ENCODE measurements at places on chromosomes 16 and 17.

- no peak for DNase-seq
Observed at GRCh38 chr16:87918338-87918737, 18.0 kb downstream of the CA5A start.

GRCh38 chr16:23679986-23680336 lies 1.3 kb downstream of the PLK1 start:
- no peak for DNase-seq

GRCh38 chr16:29868396-29869009 lies 5.5 kb upstream of the CDIPT start:
- DNase-seq = no peak

GRCh38 chr16:50161950-50162349 lies 8.8 kb downstream of the TENT4B start:
- no peak for DNase-seq

DNA sequence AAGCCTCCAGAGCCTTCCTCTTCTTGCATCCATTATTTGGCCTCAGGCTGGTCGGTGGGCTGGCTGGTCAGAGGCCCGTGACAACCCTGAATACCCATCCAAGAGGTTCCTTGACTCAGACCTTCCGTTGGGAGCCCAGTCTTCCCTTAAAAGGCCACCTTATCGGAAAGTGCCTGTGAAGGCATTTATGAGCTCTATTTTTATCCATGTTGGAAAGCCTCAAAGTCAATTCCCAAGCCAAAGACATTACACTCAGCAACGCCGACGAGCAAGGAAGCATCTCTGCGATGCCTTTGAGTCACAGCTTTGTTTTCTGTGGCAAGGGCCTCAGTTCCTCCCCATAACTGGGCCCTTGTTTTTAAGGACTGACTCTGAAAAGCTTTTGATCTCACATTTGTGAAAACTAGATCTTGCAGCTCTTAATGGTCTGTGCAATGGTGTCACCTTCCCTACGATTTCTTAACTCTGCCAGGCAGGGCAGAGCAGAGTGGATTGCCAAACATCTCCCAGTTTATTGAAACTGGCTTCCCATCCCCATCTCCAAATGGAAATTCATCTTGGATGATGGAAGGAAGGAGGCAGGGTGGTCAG lies 13.3 kb upstream of the SPOP start:
- DNase-seq = no peak

DNA sequence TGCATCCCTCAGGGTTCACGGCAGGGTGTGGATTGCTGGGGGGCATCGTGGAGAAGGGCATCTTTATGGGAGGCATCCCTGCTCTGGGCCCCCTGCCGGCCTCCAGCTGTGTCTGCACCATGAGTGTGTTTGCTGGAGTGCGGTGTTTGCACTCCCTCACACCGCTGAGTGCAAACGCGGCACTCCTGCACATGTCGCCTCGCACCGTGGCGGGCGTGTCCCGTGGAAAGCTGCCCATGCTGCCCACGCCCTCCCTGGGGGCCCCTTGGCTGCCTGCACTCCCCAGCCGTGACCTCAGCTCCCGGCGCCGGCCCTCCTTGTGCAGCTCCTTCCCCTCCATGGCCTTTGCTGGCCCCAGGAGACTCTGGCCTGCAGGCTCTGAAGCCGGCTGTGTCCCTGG lies 74.6 kb upstream of the ZNF750 start:
- no peak for DNase-seq

GRCh38 chr17:69042308-69042707 lies 18.4 kb downstream of the ABCA9 start:
- no peak for DNase-seq

DNA sequence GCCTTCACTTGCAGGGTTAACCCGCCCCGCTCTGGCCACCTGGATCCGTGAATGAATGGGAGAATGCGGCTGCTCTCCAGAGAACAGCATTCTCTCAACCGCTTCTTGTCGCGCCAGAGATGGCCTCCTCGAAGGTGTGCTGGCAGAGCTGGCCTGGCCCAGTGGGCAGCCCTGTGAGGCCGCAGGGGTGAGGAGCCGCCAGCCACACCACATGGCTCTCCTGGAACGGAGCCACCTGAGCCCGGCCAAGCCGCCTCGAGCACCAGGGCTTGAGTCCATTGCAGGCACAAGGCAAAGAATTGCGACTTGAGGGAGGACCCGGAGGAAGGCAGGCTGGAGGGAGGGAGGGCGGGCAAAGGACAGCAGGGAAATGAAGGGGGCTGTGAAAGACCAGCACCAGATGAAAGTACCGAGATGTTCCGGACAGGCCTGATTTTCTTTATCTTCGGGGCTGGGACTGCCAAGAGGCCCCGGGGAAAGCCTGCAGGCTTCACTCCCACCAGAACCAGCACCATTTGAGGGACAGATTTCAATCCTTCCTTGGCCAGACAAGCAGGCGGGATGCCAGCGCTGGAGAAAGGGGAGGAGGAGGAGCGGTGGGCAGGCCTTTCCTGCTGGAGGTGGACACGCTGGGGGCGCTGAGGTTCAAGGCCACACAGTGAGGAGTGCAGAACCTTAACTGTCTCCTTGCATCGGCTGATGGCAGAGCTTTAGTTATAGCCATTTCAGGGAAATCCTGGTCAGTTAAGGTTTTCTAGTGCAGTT lies 69.4 kb downstream of the MRC2 start:
- no peak for DNase-seq

- DNase-seq = no peak
Observed at GRCh38 chr17:43418441-43419374, 19.9 kb downstream of the ARL4D start.

GRCh38 chr17:50027172-50027880 lies 28.6 kb upstream of the ITGA3 start:
- DNase-seq = no peak

DNA sequence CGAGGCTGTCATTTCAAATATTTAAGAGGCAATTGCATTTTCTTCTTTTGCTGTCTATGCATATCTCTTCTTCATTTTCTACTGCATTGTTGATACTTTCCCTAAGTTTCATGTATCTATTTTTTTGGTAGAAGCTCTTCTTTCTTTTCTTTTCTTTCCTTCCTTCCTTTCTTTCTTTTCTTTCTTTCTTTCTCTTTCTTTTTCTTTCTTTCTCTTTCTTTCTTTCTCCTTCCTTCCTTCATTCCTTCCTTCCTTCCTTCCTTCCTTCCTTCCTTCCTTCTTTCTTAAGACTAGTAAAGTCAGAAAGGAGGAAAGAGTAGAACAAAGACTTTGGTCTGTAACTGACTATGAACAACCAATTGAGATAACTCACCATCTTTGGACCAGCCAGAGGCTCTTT lies 33.9 kb downstream of the MRC2 start:
- DNase-seq = no peak

DNA sequence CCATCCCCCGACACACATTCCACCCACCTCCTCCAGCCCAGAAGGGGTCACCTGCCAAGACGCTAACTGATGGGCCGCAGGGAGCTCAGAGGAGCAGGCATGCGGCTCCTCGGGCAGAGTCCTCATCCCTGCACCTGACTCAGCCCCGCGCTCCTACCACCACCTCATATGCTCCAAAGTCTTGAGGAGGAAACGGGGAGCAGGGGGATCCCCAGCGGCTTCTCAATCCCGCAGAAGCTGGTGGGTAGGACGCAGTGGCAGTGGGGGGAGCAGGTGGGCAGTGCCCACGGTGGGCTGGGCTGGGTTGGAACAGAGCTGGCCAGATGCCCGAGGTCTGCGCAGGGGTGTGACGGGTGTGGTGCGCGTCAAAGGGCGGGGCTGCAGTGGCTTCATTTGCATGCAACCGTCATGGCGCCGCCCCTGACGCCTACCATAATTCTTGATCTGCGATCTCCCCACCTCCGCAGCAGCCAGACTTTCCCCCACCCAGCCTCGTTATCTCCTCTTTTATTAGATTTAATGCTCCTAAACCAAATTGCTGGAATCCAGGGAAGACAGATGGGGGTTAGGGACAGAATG lies 39.0 kb upstream of the EMP2 start:
- DNase-seq = no peak

DNA sequence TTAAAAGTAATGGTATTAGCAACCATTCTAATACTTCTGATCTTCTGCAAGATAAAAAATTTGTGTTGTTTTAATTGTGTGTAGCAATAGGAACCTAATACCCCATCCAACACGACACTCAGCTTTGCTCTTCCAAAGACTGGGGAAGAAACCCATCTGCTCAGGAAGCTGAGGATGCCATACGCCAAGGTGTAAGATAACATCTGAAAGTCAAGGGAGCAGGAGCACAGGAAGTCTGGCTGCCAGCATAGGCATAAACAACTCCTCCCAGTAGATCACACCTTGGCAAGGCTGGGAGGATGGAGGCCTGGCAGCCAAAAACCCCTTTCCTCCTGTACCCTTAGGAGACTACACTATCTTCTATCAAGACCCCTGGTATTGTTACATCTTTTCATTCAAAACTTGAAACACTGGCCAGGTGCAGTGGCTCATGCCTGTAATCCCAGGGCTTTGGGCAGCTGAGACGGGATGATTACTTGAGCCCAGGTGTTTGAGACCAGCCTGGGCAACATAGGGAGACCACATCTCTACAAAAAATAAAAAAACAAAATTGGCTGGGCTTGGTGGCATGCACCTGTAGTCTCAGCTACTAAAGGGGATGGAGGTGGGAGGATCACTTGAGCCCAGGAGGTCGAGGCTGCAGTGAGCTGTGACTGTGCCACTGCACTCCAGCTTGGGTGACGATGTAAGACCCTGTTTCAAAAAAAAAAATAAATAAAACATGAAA lies 5.7 kb upstream of the SPHK1 start:
- no peak for DNase-seq

GRCh38 chr17:13230350-13231264 lies 212.8 kb upstream of the ELAC2 start:
- no peak for DNase-seq

DNA sequence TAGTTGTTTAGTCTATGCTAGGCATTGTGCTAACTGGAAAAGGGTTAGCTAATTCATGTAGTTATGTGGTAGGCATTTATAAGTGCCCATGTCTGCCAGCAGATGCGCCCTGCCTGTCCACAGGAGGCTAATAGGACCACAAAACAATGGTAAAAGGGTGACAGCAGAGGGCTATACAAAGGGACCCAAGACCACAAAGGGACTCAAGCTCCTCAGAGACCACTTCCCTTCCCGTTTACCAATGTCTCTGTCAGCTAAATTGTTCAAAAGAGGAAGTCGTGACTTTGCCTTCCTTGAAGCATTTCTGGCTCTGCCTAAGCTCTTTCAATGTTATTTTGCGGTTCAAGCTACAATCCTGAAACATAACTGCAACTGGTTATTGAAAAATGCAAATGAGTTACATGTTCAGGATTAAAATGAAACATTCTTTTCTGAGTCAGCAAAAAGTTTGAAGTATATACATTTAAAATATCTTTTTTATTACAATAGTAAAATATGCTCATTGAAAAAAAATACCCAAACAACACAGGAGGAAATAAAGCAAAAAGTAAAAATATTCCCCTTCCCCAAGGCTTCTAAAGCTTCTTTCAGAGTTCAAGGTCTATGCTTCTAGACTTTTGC lies 149.2 kb downstream of the MAF start:
- DNase-seq = no peak

GRCh38 chr16:88007321-88007731 lies 56.1 kb downstream of the BANP start:
- DNase-seq = no peak

DNA sequence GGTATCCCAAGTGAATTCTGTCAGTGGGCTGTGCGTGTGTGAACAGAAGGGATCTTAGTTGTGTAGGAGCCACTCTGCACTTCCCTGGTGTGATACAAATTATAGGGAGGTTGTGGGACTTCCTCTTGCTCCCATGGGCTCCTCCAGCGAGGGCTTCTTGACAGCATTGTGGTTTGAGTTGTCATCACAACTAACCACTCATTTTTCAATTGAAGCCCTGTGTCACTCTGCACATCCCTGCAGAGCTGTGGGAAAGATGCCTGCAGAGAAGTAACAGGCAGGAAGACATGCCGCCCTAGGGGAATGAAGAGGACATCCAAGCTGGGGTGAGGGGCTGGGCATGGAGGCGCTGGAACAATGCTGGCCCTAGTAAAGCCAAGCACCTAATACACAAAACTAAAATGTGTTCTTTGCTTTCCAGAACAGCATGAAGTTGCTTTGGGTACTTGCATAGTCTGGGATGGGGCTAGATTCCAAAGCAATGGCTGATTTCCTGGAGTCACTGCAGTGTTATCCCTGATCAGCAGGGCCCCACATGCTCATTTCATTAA lies 692.5 kb downstream of the TOX3 start:
- no peak for DNase-seq

GRCh38 chr16:66406534-66407221 lies 20.4 kb upstream of the BEAN1 start:
- peak; percentile 87 for DNase-seq

GRCh38 chr17:67238991-67239390 lies 6.0 kb downstream of the HELZ start:
- no peak for DNase-seq

DNA sequence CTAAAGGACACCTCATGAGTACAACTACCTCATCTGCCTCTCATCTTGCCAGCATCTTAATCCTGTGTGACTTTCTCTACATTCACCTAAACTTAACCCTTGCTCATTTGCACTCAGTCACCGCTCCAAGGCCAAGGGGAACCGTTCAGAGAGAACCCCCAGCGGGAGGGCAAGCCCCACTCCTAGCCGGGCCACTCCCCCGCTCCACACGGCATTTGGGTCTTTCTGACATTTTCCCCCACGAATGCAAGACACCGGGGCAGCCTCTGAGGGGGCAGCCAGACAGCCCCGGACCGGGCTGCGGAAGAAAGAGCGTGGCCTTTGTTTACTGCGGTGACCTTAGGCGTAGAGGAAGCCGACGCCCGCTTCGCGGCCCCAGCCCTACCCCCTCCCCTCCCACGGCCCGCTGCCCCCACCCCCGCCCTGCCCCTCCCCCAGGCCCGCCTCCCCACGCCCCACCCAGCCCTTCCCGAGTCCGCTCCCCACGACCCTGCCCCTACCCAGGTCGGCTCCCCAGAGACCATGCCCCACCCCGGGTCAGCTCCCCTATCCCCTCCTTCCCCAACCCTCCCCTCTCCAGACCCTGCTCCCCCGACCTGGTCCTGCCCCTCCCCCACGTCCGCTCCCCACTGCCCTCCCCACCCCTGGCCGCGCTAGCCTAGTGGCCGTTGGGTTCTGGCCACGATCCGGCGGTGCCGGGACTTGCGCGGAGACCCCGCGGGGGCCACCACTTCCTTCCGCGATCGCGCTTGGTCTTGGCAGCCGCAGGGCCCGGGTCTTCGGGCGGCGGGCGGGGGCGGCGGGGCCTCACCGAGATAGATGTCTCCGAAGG lies 789 bp downstream of the CSNK1D start:
- DNase-seq = no peak

All from activated T-helper 1 cell treated with anti-CD3 and anti-CD28 coated beads, Interleukin-2, amount 50 U/mL, for 16 hours (primary cell).